Fibroblast of the conjunctiva (primary cell): ENCODE measurements at places on chromosomes 6 and 20.

DNA sequence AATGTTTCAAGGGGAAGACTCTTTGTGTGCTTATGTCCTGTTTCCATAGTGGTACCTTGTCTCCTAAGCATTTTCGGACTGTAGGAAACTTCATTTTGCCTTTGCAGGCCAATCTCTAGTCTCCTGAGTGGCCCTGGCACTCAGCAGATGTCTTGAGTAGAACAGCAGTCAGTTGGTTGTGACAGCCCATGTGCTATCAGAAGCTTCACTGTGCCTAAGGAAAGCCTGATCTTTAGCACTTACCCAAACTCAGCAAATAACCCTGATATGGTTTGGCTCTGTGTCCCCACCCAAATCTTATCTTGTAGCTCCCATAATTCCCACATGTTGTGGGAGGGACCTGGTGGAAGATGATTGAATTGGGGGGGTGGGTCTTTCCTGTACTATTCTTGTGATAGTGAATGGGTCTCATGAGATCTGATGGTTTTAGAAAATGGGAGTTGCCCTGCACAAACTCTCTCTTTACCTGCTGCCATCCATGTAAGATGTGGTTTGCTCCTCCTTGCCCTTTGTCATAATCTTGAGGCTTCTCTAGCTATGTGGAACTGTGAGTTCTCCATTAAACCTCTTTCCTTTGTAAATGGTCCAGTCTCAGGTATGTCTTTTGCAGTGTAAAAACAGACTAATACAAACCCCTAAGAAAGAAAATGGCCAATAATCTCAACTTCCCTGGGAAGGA lies 15.9 kb upstream of the SRPK1 start:
- DNase-seq: no peak

DNA sequence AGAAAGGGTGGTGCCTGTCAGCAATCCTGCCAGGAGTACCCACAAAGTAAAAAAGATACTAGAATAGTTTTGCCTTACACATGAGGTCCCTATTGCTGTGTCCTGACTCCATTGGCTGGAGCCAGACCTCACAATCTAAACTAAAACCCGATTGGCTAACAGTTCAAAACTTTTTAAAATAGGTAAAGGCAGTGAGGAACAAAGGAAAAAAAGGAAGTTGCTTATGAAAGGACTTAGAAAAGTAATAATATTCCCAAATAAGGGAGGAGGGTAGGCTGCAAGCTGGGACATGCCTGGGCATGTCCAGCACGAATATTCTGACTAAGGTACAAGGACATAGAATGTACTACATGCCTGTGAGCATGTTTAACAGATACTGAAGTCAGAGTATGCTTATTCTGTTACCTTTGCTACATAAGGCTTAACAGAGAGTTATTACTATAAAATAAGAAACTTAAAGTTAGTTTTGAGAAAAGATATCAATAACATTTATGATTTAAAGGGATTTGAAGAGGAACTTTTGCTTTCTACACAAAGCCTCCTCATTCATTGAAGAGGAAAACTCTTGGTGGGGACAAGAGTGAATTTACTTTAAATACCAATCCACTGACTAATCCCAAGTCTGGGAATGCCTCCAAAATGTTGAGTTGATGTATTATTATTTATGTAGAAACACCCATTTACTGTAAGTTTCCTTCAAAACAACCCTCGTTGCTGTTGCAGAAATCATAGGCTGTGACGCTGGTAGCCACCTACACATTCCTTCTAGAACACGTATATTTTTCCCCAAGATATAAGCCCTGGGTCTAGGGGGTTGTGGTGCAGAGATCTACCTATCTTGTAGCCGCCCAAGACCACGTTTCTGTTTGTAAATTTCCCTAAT lies 8.2 kb upstream of the MTHFD1L start:
- DNase-seq: peak; percentile 97

GRCh38 chr6:109260701-109261100 lies 121.6 kb downstream of the CD164 start:
- DNase-seq: no peak

GRCh38 chr6:118122161-118122725 lies 215.2 kb downstream of the SLC35F1 start:
- DNase-seq: no peak

DNA sequence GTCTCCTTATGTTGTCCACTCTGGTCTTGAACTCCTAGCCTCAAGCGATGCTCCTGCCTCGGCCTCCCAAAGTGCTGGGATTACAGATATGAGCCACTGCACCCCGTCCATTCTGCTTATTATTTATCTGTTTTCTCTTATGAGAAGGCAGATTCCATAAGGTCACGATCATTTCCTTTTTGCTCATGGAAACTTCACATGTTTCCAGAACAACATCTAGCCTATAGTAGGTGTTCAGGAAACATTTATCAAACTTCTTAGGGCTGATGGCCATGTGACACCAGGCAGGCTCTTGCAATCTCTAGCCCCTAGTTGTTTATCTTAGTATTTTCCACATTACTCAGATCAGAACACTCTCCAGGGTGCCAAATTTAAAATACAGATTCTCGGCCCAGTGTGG lies 61.2 kb downstream of the ZFP64 start:
- DNase-seq: no peak

GRCh38 chr6:4987432-4987831 lies 16.4 kb downstream of the RPP40 start:
- no peak for DNase-seq

DNA sequence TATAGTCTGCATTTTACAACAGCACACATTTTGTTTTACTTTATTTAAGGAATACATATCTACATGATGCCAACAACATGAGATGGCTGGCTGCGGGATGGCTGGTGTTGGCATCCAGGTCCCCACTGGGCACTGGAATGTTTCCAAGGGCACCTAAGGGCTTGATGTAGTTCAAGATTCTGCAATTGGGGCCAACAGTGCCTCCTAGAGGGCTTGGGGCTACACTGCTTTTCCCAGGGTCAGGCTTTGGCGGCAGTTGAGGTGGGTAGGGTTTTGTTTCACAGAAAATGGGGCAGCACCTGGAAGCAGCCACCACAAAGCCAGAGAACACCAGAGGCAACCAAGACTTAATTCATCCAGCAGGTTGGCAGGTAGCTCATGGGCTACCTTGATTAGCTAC lies 202.2 kb upstream of the PRND start:
- no peak for DNase-seq

DNA sequence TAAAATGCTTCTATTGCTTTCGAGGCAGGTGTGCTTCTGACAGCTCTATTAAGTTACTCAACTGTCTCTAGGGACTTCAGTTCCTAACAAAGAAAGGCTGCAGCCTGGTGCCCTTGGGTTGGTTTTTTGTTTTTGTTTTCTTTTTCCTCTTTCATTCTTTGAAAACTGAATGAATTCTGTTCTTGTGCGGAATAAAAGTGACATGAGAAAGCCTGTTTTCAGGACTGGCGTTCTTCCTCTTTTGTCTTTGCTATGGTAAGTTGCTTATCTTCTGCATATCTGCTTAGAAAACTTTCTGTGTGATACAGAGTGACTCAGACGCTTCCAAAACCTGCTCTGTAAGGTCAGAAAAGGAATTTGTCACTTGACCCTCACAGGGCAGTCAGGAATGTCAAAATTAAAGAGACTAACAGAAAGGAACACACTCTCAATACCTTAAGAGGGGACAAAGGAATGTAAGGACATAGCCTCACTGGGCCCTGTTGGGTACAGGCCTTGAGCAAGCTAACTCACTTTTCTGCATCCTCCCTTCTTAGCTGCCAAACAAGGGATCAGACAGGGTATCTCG lies 56.2 kb upstream of the NHSL1 start:
- no peak for DNase-seq

DNA sequence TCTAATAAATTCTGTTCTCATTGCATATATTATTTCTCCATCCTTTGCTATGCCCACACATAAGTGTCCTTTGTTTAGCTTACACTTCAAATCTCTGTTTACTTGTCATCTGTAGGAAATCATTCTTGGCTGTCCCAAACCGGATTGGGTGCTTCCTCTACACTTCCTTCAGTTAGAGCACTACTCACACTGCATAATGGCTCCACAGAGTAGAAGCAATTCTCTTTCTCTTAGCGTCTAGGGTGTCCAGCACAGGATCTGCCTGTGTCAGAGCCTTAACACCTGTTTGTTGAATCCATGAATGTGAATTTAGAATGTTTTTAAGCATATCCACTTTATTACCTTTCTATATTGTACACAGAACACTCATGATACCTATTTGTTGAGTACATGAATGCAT lies 87.0 kb upstream of the BMP2 start:
- no peak for DNase-seq

DNA sequence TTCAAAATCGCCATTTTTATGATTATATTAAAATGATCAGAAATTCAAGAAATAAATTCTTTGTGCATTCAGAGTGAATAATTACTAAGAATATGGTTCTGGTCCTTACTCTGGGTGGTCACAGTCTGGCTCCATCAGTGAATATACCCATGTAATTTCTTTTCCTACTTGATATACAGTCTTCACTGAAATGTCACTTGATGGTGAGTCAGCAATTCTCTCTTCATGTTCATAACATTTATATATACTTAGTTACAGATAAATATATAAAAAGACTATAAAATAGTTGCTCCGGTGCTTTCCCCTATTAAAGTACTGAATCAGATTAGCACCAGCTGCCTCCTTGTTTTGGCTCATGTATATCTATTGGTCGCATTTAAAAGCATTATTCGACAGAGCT lies 56.4 kb upstream of the MTRF1L start:
- no peak for DNase-seq

- no peak for DNase-seq
Measured at GRCh38 chr20:9112541-9113515, 43.9 kb downstream of the PLCB4 start.

- DNase-seq: no peak
Measured at GRCh38 chr6:46972531-46972930, 50.8 kb upstream of the ADGRF5 start.

DNA sequence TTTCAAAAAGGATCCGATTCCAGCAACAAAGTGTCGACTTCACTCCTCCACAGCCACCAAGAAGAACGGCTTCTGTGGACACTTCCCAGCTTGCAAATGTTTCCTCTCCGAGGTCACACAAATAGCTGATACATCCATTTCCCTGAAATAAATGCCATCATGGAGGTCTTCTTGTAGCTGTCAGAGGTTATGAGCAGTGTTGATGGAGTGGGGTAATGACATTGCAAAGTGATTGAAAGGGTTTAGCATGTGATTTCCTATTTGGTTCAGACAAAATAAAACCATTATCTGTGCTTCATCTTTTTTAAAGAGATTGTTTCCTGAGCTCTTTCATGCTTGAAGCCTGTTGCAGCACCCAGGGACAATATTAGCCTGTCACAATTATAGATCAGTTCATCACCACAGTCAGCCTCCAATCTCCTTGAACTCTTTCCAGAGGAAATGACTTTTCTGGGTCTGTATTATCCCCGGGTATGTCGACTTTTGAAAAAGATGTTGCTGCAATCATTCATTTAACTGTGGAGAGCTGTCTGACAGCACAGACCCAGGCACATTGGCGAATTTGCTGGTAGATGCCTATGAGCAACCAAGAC lies 16.9 kb upstream of the KIF16B start:
- no peak for DNase-seq

DNA sequence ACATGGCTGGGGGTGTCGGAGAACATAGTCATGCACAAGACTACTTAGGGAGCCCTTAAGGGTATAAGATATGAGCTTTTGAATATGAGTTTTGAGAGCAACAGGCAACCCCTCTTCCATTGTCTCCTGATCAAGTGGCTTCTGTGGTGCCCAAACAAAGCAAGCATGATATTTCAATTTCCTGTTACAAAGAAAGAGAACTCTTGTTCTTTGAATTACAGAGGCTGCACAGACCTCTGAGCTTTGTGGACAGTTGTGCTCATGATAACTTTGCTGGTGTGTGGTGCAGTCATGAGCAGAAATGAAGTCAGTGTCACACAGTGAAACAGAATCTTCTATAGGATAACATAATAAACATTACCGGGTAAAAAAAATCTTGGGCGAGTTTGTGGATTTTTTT lies 66.8 kb upstream of the THEMIS start:
- DNase-seq: no peak

- DNase-seq: peak; percentile 77
Measured at GRCh38 chr6:121435444-121436069, at the start of gene GJA1. TSS of gene GJA1 (plus strand) at chr6:121435646. CDS start at chr6:121446848, 11,202 bp downstream.
